ENCODE measurements at places on chromosomes 16 and 17. TPM values are rescaled to one million over a fixed set of nuclear protein-coding genes. Genes with fewer than 3 reads are reported as not detected.

GRCh38 chr16:87924811-87925670 is 11.3 kb downstream of the CA5A start:
- DNase-seq: no peak

- no peak for DNase-seq
Observed at GRCh38 chr16:28514246-28514645, 7.6 kb upstream of the IL27 start.

DNA sequence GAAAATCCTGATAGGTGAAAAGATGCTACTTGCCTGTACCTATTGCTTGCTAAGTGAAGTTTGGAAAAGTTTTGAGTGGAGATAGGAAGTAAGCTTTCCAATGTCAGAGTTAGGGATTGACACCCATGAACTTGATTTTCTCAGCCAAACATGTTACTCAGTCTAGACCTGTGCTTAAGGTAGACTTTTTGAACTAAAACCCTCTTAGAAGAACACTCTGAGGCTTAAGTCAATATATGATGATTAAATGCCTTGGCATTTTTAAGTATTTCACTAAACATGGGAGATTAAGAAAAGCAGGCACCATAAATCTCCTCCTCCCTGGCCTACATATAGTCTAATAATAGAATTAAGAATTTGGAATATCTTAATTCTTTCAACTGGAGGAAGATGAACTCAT is 785.6 kb upstream of the SOX9 start:
- DNase-seq: no peak

DNA sequence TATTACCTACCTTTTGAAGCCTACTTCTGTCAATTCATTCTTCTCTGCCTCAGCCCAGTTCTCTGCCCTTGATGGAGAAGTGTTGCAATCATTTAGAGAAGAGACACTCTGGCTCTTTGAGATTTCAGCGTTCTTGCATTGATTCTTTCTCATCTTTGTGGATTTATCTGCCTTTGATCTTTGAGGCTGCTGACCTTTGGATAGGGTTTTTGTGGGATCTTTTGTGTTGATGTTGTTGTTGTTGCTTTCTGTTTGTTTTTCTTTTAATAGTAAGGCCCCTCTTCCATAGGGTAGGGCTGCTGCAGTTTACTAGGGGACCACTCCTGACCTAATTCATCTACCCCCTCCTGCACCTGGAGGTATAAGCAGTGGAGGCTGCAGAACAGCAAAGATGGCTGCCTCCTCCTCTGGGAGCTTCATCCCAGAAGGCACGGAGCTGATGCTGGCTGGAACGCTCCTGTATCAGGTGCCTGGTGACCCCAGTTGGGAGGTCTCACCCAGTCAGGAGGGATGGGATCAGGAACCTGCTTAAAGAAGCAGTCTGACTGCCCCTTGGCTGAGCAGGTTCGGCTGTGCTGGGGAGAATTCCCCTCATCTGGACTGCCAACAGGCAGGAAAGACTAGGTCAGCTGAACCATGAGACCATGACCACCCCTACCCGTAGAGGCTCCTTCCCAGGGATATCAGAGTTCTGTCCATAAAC is 28.0 kb downstream of the NFATC3 start:
- no peak for DNase-seq

The JPT2 gene
- total RNA-seq: 16.1 TPM

DNA sequence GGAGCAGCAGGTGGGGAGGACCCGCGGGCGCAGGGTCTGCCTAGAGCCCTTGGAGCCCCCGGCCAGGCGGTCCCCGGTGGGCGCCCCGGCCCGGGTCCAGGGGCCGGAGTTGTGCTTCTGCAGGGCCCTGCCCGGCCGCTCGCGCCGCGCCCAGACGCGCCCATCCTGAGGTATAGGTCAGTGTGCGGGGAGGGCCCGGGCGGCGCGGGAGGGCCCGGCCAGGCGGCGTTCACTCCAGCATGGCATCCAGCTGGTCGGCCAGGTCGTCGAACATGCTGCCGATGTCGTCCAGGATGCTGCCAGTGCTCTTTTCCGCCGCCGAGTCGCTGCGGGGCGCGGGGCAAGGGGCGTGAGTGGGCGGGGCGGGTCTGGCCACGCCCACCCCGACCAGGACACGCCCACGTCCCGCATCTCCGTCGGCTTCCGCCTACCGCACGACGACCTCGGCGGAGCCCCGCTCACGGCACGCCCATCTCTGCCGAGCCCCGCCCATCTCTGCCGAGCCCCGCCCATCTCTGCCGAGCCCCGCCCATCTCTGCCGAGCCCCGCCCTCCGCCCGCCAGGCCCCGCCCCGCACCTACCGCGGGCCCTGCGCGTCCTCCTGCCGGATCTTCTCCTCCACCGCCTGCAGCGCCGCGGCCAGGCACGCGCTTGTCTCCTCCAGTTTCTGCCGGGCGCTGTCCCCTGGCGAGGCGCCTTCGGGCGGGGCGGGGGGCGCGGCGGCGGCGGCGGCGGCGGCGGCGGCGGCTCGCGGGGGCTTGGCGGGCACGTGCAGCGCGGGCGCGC is 17.9 kb downstream of the CASKIN1 start:
- DNase-seq: no peak

DNA sequence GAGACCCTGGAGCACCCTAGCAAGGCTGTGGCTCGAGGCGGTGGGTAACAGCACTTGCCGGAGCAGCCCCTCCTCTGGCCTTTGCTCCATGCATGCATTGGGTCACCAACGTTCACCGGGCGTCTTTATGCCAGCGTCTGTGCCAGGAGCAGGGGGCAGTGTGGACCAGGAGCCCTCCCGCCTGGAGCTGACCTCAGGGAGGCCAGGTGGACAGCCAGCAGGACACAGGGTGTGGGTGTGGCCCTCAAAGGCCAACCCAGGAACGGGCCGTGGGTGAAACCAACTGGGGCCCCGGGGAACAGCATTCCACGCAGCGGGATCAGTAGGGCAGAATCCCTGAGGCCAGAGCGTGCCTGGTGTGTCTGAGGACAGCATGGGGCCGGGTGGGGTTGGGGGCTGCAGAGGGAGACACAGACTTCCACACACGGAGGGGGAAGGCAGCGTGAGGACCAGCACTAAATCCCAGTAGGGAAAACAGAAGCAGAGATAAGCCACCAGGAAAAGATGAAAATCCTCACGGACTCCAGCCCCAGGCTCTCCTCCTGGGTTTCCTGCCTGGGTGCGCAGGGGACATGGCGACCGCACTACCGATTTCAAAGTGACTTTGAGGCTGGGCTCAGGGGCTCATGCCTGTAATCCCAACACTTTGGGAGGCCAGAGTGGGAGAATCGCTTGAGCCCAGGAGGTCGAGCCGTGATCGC is 2.9 kb upstream of the CD7 start:
- no peak for DNase-seq

GRCh38 chr16:3866703-3867431 is 13.6 kb downstream of the CREBBP start:
- DNase-seq: no peak

DNA sequence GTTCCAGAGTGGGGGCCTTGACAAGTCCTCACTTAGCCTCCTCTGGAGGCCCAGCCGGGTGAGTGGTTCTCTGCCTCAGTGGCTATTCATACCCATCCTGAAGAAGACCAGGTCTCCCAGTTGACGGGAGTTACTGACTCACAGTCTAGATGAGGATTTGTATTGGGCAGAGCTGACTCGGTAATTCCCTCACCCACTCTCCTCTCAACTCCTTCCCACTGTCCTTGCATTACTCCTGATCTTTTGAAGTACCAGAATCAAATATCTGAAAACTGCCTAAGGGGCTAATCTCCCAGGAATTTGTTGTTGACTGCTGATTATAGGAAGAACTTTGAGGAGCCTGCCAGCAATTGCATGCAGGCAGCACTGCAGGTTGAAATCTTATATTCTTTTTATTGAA is 14.2 kb downstream of the SAP30BP start:
- DNase-seq: no peak

The KRTAP29-1 gene
- total RNA-seq: not detected

The GUCY2D gene
- not detected for total RNA-seq

GRCh38 chr16:58393138-58393504 is 850 bp downstream of the GINS3 start:
- no peak for DNase-seq

- DNase-seq: no peak
Observed at GRCh38 chr16:12329246-12329995, 352.9 kb downstream of the SNX29 start.

The PRR15L gene
- total RNA-seq: 6.5 TPM

DNA sequence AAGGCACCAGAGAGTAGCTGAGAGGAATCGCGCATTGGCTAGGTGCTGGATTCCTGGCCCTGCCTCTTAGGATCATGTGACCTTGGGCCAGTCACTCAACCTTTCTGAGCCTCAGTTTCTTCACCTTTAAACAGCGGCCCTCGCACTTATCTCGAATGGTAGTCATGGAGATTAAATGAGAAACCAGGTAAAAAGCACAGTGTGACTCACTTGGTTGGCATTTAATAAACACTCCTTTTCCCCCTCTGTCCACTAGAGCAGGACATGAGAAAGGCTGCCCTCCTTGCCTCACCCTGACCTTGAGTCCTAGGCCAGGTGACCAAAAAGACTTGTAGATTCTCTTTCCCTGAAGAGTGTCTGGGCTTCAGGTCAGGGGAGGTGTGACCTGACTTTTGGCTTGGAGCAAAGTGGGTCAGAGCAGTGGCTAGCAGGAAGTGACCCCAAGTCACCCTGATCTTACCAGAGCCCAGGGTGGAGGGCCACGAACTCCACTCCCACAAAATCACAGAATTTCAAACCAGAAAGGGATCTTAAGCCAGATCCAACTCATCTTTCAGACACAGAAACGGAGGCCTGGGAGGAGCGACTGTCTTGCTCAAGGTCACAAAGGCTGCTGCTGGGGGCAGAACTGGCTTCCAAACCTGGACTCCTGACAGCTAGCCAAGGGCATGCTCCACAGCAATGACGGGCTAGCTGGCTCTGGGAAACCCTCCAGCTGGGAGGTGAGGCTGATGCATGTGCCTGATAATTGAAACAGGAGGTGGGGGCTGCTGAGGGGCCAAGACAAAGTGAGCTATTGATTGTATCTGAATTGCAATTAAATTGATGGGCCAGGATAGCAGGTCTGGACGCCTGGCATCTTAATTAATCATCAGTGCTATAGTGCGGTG is 65.2 kb downstream of the PIPOX start:
- DNase-seq: no peak

- no peak for DNase-seq
Observed at GRCh38 chr17:16459855-16460550, 32.0 kb downstream of the LRRC75A start.

DNA sequence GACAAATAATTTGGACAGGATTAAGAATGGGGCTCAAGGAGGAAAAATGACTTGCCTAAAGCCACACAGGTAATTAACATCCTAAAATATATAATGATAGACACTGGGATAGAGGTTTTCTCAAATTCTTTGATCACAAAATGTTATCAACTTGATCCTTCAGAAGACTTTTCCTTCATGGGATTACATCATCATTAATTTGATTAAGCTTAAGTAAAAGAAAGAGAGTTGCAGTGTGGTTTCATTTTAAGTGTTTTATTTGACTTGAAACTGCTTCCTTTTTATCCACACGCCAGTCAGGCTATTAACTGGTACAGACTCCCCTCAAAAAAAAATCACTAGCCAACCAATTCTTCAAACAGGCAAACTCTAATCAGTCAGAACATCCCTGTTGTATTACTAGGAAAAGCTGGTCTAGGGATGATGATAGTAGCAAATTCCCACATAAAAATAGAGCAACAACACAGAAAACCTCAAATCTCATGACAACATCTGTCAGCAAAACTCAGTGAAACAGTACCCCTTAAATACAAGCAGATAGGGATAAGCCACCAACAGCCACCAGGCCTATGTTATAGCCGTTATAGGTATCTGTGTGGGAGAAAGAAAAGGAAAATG is 32.5 kb downstream of the AKAP10 start:
- DNase-seq: no peak

GRCh38 chr16:47258874-47259461 is 115.2 kb upstream of the NETO2 start:
- DNase-seq: no peak

DNA sequence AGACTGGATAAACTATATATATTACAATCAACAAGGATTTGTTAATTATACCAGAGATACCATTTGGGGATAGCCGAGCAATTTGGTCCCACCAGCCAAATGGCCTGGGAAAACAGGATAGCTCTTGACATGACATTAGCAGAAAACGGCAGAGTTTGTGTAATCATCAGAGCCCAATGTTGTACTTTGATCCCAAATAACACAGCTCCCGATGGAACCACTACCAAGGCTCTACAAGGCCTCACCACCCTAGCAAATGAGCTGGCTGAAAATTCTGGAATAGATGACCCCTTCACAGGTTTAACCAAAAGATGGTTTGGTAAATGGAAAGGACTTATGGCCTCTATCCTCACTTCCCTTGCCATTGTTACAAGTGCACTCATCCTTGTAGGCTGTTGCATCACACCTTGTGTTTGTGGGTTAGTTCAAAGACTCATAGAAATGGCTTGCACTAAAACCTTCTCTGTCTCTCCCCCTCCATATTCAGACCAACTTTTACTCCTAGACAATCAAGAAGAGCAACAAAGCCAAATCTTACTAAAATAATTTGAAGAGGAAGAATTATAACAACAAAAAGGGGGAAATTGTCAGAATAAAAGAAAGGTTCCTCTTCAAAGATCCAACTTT is 9.5 kb downstream of the TXNL4B start:
- DNase-seq: no peak

The CHD9NB gene
- 0.67 TPM for total RNA-seq

DNA sequence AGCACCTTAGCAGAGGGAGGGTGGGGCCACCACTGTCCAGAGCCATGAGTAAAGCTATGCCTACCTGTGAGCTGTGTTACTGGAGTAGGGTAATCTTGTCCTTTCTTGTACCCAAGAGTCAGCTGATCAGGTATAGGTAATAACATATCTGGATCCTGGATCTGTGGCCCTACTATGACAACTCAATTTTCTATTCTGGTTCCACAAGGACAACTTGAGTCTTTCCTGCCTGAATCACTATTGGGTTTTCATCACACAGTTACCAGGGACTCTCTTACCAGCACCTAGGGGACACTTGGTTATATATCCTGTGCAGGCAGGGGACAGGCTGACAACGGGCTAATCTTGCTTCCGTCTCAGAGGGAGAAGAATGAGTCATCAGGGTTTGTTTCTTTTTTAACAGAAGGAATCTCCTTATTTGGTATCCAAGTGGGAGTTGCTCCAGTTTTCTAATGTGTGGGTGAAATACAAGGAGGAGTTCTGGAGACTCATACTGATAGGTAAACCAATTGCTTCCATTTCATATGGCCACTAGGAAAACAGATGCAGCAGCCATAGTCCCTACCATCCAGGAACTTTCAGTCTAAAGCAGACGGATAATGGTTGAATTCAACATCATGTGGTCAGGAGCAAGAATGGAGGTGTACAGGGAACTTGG is 6.8 kb downstream of the ZNF267 start:
- no peak for DNase-seq

GRCh38 chr17:16406742-16407674 is 8.4 kb upstream of the TRPV2 start:
- no peak for DNase-seq

DNA sequence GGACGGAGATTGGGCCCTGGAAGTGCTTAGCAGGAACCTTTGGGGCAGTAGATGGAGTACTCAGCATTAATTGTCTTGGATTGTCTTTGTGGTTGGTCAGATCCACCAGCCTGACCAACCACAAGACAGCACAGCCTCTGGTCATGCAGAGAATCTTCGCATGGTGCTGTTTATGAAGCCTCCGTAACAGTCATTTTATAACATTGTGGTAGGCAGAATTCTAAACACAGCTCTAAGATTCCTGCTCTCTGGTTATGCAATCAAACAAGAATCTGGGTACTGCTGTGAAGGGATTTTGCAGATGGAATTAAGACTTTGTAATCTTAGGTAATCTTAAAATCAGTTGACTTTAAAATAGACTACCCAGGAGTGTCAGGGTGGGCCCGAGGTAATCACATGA is 312.2 kb upstream of the GOT2 start:
- DNase-seq: no peak

GRCh38 chr17:49680314-49680713 is 2.4 kb upstream of the SPOP start:
- DNase-seq: peak; percentile 53
